Uterus (tissue), 4 donors: ENCODE measurements at places on chromosomes 5 and 9. TPM values are rescaled to one million over a fixed set of nuclear protein-coding genes. Genes with fewer than 3 reads are reported as not detected.

NDUFA8 gene
- 22.8 TPM for total RNA-seq

WNT8A gene
- total RNA-seq, result not detected

PDCD1LG2 gene
- 2.4 TPM for total RNA-seq

ADAMTS19 gene
- 25.4 TPM for total RNA-seq

C5 gene
- total RNA-seq, result 8.9 TPM
